ENCODE measurements at places on chromosomes 5 and 9.

- no peak for DNase-seq
Observed at GRCh38 chr9:116204252-116204882, 50.8 kb downstream of the PAPPA start.

DNA sequence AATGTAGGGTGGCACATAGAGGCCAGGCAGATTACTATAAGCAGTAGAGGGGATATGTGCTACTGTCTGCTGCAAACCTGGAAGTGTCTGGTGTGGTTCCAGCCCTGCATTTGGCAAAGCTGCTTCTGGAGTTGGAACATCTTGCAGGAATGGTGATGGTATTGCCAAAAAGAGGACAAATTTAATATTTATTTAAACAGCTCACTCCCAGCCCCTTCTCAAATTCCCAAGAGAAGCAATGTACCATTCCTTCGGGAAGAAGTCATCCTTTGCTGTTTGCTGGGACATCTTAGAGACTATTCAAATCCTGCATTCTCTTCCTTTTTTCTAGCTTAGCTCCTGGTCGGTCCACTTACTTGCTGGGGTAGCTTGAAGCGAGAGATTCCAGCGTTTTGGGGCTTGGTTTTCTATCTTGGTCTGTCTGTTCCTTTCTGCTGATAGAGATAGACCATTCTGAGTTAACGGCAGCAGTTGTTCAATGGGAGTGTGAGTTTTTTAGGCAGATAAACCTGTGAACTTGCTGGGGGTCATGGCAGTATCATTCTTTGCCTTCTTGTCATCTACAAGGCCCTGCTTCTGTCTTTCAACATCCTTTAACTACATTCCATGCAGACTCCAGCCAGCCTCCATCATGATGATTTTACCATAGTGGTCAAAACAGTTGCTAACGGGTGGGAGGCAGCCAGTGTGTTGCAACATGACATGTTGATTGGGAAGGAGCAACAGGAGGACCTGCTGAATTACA is 69.9 kb downstream of the RCL1 start:
- DNase-seq = no peak

DNA sequence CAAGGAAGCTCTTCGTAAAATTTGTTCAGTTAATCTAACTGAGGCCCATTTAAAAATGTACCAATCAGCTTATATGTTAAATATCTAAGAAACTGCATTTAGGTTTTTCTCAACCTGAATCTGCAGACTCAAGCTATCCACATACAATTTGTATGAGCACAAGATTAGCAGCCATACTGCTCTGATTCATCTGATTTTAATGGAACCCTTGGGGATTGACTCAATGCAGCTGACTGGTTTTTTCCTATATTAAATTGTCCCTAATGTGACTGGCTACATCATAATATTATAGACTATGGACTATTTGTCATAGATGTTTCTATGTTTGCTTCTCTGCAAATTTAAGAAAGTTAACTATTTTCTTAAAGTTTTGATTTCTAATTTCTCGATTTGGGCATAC is 451.0 kb upstream of the TUSC1 start:
- DNase-seq = no peak

DNA sequence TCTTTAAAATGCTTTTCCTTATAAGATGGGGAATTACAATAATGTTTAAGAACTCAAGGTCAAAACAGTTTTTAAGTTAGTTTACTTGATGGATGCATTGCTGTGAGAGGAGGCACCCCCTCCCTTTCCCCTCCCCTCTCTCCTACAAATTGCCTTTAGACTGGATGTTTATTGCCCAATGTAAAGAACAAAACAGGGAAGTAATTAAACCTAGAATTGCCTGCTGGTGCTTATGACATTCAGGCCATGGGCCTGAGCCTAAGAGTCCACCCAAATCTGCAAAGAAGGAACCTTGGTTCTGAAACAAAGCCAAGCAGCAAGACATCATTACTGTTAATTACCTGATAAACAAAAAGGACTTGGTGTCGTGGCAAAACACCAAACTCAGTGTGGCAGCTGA is 630.3 kb downstream of the ISL1 start:
- DNase-seq = no peak

- DNase-seq = no peak
Observed at GRCh38 chr9:129979071-129979745, 63.8 kb downstream of the FNBP1 start.
